Endothelial cell (in vitro differentiated cells): ENCODE measurements at places on chromosomes 12 and 14.

DNA sequence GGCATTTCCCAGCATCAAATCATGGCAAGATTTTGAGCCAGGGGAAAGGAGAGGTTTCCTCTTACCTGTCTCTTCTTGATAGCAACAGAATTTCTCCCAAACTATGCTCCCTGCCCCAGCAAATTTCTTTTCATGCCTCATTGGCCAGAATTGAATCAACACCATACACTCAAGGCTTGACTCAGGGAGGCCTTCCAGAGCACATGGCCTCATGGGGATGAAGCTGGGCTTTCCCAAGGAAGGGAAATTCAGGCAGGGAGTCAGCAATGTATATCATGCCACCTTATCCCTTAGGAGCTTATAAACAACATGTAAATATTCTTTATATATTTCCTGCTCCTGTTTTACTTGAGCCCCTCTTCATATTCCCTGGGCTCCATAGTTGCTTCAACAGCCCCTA is 62.1 kb downstream of the ARF6 start:
- no peak for DNase-seq

- no peak for DNase-seq
Observed at GRCh38 chr14:105173901-105174894, 5.6 kb upstream of the JAG2 start.

DNA sequence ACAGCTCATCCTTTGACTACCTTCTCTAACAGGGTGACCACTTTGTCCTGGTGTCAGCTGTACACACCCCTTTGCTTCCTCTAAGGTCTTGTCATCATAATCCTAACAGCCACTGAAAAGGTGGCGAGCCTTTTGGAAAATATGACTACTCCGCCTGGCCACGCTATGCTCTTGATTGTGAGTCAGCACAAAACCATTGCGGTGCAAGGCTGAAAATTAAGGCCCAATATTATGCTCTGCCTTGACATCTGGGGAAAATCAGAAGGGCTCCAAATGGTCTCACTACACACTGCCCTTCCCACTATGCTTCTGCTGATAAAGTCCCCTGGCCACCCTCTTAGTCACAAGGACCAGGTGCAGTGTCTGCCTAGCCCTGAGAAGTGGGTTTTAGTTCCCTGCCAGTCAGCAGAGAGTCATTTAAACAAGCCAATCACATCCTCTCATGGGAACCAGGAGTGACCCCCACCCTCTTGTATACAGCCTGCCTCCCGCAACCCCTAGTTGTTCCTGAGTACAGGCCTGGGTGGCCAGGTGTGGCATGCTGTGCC is 34.3 kb downstream of the FGD6 start:
- DNase-seq, result no peak

DNA sequence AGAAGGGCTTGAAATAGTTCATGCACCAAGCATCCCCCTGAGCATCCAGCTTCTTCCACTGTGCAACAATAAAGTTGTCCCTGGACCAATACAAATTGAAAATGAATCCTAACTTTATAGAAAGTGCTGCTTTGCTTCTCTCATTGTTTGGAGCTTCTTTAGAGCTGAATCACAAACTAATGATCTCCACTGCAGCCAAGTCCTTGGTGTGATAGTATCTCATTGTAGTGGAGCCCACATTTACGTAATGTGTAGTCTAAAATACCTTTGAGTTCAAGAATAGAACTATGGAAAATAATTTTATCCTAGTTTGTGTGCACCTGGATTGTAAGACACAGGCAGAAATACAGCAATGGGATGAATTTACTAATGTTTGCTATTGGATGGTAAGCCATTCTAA is 319.9 kb downstream of the EGLN3 start:
- no peak for DNase-seq

GRCh38 chr12:131491916-131492490 is 218.9 kb upstream of the SFSWAP start:
- DNase-seq, result no peak

DNA sequence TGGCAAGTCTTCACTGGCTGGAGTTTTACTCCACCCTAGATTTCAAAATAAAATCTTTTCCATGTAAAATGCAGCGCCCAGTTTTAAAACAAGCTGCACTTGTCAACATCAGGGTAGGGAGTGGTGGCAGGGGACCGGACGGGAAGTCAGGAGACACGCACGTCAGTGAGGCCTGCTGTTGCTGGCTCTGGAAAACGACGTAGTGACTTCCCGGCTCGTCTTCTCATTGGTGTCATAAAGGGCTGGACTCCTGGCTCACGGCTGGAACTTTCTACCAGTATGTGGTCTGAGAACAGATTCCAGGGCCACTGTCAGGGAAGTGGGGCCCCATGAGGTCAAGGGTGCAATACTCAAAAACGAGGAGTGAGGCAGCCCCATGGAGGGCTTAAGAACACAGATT is 64.2 kb upstream of the FOXN3 start:
- DNase-seq, result no peak

DNA sequence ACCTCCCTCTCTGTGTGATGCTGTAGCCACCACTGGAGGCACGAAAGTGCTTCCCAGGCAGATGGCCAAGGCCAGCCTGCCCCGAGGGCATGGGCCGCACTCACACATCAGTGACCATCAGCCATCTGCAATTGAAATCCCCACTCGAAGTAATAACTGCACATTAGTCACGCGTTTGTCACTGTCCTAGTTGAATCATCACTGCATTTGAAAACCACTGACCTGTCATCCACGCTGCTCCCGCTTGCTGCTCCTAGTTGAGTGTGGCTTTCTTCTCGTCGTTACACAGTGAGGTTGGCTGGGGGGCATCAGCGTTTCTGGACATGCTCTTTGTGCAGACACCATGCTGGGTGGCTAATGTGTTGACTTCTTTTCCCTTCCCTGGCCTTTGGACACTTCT is 176.1 kb downstream of the ADGRD1 start:
- no peak for DNase-seq

DNA sequence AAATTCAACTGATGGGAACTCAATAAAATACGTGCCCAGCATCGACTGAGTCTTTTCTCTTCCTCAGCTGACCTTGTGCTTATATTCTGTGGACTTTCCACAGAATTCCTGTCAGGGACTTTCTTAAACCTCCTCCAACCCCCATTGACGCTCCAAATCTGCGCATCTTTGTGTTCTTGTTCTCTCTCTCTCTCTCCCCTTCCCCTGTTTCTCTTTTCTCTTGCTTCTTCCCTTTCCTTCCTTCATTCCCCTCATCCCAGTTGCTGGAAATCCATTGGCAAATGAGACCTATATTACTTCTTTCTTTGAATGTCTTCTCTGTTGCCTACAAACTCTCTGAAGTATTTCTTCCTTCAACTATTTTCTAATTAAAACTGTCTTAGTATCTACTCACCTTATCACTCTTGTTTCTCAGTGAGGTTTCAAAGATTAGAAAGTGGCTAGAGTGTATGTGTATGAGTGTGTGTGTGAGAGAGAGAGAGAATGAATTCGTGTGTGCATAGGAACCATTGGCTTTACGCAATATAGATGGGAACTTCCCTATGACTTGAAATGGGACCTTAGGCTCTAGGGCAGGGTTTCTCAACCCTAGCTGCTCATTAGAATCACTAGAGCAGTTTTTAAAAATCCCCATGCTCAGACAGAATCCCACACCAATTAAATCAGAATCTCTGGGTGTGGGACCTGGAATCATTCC is 41.8 kb upstream of the DHRS7 start:
- no peak for DNase-seq

- no peak for DNase-seq
Observed at GRCh38 chr14:36485773-36486172, 34.3 kb downstream of the NKX2-1 start.

- no peak for DNase-seq
Observed at GRCh38 chr14:71592361-71592760, 339.9 kb upstream of the RGS6 start.

DNA sequence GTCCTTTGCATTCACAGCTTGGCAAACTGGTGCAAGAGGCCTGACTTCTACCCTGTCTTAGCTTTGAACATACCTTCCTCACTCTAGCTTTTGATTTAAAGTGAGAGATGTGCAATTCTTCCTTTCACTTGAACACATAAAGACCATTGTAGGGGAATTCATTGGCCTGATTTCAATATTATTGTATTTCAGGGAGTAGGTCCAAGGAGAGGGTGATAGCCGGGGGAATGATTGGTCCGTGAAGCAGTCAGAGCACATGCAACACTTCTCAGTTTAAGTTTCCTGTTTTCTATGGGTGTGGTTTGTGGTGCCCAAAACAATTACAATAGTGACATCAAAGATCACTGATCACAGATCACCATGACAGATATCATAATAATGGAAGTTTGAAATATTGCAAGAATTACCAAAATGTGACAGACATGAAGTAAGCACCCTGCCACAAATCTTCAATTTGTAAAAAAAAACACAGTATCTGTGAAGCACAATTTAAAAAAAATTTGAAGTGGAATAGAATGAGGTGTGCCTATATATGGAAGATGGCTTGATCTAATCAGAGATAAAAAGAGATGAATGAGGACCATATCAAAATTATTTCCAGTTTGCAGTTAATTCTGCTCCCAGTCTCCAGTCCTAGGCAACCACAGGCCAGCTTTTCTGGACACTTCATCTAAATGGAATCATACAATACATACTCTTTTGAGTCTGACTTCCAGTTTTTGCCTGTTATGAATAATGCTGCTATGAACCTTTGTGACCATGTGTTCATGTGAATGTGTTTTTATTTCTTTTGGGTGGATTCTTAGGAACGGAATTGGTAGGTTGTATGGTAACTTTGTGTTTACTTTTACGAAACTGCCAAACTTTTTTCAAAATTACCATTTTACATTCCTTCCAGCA is 23.2 kb downstream of the BORCS5 start:
- no peak for DNase-seq

DNA sequence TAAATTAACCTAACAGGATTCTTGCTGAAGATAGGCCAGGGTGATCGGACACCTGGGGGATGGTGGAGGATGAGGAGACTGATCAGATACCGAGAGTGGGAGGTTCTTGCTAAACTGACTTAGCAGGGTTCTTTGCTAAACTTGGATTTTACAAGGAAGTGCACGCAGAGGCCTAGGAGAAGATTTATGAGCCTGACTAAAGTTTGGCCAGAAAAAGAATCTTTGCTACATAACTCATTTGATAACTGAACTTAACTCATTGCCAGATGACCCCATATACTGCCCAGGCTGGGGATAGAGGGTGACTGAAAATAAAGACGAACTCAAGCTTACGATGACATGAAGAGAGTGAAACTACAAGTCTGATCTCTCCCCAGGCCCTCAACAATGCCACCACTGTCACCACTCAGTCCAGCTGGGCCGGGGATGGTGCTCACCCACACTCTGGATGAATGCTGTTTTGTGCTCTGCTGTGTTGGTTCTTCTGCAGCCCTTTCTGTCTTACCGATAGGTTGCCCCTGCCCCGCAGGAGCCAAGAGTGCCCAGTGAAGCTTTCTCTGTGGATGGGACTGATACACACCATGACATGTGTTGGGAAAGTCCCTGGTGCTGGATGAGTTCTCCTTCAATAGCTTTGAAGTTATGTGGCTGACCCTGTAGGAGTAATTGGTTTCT is 29.0 kb downstream of the PPFIBP1 start:
- DNase-seq, result no peak

- no peak for DNase-seq
Observed at GRCh38 chr12:57242329-57242690, 8.7 kb downstream of the STAC3 start.

DNA sequence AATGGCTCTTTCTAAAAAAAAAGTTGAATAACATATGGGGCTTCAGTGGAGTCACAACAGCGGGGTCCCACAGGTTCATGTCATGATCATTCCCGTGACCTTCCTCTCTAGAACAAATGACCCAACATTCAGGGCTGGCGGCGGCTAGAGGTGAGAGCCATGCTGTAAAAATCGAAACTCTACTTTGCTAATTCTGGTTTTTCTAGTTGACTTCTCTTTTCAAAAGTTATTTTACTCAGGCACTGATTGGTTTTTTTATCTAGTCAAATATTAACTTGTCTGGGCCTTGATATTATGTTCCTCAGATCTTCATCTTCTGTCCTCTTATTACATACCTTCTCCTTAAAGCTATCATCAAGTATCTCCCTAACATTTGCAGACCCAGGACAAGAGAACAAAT is 402.9 kb upstream of the SOX5 start:
- DNase-seq, result no peak

GRCh38 chr12:130799051-130799450 is 40.0 kb downstream of the STX2 start:
- no peak for DNase-seq
